ENCODE measurements at places on chromosomes 3 and 15.

GRCh38 chr3:128123156-128123537 lies 465 bp downstream of the RUVBL1 start:
- DNase-seq: no peak

- no peak for DNase-seq
Measured at GRCh38 chr3:57966829-57967228, 41.4 kb upstream of the FLNB start.

GRCh38 chr3:54123003-54123775 lies 837 bp downstream of the CACNA2D3 start:
- DNase-seq: no peak

DNA sequence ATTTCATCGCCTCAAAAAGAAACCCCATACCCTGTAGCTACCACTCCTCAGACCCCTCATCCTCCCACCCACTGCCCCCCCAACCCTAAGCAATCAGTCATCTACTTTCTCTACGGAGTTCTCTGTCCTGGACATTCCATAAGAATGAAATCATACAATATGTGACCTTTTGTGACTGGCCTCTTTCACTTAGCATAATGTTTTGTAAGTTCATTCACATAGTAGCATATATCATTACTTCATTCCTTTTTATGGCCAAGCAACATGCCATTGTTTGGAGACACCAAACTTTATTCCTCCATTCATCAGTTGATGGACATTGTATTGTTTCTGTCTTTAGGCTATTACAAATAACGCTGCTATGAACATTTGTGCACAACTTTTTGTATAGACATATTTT lies 64.2 kb downstream of the TNIK start:
- no peak for DNase-seq

DNA sequence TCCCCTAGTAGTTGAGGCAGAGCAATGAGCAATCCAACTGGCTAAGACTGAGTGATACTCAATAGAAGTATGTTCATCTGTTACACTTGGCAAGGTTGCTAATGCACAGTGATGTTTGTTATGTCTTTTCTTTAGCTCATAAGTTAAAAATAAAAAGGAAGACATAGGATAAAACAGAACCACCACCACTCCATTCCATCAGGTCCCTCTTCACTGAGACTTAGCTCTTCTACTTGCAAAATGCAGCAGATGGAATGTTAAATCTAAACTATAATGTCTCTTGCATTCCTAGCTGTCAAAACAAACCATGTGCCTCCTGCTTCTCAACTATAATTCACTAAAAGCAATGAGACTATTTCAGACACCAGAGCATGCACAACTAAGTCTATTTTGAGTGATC lies 265.6 kb upstream of the UBE2E2 start:
- DNase-seq: no peak

DNA sequence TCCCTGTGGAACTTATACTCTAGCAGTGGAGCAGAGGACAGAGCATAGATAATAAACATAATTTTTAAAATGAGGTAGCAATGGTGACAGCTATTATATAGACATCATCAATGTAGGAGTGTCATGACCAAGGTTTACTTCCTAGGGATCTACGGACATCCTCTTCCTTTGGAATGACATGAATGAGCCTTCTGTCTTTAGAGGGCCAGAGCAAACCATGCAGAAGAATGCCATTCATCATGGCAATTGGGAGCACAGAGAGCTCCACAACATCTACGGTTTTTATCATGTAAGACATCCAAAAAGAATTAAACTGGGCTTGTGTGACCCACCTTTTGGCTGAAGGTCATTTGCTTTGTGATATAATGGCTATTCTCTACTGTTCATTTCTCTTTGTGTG lies 30.1 kb upstream of the CAPN3 start:
- DNase-seq: no peak

DNA sequence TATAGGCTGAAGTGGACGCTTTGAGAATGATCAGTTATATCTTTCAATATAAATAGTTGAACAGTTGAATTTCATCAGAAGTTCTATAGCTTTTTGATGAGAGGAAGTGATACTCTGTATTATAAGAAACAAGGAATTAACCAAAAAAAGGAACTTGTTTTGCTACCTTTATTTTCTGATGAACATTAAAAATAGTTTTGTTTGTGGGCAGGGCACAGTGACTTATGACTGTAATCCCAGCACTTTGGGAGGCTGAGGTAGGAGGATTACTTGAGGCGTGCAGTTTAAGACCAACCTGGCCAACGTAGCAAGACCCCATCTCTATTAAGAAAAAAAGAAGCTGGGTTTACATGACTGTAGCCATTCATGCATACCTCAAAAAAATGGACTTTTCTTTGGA lies 16.7 kb downstream of the BLOC1S6 start:
- no peak for DNase-seq

DNA sequence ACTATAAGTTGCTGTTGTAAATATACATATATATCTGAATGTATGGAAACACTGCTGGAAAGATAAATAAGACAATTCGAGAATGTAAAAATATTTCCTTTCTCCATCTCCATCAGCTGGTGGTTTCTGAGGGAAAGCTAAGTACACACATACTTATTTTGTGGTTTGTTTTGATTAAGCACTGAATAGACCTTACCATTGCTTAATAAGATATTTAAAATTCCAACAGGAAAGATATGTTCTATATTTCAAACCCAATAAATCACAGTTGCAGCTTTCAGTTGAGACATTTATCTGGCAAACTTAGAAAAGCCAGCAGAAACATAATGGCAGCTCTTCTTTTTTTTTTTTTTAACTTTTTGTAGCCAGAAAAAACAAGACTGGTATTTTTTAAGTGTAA lies 160.4 kb downstream of the VGLL3 start:
- no peak for DNase-seq

DNA sequence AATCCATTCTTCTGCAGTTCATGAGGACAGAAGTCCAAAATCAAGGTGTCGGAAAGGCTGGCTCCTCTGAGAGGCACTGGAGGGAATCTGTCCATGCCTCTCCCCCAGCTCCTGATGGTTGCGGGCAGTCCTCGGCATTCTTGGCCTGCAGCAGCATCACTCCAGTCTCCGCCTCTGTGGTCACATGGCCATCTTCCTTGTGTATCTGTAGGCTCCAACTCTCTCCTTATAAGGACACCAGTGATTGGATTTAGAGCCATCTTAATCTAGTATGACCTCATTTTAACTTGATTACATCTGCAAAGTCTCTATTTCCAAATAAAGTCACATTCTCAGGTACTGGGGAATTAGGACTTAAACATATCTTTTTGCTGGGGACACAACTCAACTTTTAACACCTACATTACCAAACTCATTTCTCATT lies 56.0 kb upstream of the FLNB start:
- peak; percentile 28 for DNase-seq

GRCh38 chr3:38099518-38099917 lies 37.4 kb downstream of the ACAA1 start:
- no peak for DNase-seq

DNA sequence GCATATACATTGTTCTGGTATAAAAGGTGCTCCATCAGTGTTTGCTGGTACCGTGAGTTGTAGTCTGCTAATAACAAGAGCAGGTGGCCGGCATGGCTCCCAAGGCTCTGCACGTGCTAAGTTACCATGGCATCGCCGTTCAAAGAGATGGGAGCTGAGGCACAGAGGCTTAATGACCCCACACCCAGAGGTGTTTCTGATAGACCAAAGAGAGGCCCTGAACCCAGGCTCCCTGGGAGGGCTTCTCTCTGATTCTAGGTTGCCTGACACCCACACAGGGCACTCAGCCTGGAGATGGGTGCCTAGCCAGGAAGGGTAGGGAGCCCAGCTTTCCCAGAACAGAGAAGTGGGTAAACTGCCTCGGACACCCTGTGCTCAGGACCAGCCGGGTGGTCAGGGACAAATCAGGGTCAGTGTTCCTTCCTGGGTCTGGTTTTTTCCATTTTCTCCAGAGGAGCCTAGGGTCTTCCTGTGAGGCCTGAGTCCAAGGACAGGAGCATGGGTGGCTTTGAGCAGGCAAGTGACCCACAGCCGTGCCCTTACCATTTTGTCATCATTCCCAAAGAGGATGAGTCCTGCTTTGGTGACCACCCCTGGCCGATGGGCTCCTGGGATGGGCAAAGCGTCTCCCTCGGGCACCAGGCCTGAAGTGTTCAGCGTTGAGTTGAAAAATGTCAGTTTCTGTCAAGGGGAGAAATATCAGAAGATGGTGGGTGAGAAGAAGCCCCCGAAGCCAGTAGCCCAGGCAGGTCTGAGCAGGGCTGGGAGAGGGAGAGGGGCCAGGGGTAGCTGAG lies 27.3 kb downstream of the ALDH1L1 start:
- DNase-seq: no peak

DNA sequence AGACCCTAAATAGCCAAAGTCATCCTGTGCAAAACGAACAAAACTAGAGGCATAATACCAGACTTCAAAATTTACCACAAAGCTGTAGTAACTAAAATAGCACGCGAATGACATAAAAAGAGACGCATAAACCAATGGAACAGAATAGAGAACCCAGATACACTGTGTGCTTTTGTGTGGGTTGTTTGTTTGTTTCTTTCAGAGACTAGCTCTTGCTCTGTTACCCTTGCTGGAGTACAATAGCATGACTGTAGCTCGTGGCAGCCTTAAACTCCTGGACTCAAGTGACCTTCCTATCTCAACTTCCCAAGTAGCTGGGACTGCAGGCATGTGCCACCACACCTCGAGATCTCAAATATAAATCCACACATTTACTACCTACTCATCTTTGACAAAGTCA lies 1314.6 kb upstream of the GBE1 start:
- DNase-seq: no peak

DNA sequence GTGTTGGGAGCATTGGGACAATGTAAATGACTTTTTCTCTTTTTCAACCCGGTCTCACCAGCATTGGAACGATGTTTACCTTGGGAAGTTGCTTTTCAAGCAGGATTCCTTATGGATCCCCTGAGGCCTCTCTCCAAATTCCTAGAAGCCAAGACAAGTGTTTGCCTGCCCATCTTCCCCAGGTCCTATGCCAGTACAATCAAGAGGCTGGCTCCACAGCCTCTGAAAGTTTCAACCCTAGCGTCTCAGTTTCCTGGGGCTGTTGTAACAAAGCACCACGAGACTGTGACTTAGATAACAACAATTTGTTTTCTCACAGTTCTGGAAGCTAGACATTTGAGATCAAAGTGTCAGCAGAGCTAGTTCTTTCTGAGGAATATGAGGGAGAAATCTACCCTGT lies 347.2 kb upstream of the UMPS start:
- DNase-seq: no peak

DNA sequence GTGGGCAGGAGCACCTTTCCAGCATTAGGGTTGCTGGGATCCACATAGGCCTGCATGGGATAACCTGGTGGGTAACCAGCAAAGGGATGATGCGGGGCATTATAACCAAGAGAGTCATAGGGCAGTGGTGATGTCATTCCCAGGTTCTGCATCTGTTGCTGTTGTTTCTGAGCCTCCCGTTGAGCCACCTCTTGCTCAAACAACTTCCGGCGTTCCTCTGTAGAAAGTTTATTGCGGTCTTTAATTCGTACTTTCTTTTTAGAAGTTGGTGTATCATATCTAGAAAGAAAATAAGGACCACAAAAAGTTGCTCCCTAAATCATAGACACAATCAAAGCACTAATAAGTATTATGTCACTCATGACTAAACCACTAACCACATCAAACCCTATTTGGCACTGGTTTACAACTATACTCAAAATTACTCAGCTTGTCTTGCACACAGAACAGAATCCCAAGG lies 77.8 kb downstream of the NBEAL2 start:
- DNase-seq: no peak

DNA sequence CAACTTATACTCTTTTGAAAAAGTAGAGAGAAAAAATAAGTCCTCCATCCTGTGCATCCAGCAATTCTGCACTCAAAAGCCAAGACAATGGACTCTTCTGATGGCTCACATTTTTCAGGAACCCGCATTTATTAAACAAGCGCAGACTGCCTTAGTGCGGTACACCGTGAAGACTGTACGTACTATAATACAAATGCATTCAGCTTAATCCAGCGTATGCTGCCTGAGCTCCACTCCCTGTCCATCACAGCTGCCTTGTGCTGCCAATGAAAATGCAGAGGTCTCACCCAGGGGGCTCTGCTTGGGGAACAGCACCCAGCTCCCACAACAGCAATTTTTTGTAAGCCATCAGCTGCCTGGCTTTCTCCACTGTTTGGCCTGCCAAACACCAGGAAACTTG lies 350.9 kb downstream of the ULK4 start:
- no peak for DNase-seq

DNA sequence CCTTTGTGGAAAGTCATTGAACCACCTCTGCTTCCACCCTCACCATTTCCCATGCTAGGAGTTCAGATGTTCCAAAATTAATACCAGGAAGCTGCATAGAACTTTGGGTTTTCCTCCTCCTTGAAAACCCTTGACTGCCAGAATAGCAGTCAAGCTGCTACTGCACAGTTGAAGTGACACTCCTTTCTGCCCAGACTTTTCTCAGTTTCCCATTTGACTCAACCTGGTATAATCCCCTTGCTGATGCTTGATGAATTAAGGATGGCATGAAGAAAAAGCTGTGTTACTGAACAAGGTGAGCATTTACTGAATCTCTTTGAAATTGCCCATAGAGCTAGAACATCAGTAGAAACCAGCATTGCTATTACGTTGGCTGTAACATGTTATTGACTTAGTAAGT lies 286.0 kb downstream of the EDEM1 start:
- DNase-seq: no peak

DNA sequence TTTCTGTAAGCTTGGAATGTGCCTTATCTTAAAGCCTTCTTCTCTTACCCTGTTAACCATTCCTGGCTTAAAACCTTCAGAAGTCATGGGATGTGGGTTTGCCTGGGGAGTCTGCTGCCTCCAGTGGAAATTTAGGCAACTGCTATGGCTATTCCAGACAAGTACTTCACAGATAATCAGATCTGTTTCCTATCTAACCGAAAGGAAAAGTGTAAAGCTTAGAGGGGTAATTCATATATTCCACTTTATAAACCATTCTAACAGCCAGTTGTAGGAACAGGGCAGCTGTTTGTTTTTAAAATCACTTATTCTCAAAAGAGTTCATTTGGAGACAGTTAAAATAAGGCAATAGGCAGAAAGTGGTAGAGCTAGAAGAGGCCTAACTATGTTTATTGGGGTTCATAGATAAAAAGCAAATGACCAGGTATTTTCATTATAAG lies 219.9 kb downstream of the TCF12 start:
- DNase-seq: no peak

- DNase-seq: no peak
Measured at GRCh38 chr15:91632176-91632575, 221.3 kb upstream of the SLCO3A1 start.
